ENCODE measurements at places on chromosomes 3 and 15.

DNA sequence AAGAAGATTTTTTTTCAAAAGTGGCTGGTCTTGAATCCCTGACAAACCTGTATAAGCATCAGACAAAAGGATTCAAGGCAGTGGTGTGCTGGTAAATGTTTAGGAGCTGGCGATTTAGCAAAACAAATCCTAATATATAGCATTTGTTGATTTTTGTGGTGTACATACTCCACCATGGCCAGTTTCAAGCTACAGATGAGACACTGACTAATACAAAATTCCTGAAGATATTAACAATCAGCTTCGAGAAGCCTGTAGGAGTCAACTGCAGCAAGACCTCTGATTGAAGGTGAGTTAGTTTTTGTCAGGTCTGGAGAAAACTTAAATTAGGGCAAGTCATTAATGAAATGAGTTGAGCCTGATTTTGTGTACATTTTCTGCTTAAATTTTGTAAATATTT lies 6.7 kb downstream of the STRIT1 start:
- DNase-seq: no peak

DNA sequence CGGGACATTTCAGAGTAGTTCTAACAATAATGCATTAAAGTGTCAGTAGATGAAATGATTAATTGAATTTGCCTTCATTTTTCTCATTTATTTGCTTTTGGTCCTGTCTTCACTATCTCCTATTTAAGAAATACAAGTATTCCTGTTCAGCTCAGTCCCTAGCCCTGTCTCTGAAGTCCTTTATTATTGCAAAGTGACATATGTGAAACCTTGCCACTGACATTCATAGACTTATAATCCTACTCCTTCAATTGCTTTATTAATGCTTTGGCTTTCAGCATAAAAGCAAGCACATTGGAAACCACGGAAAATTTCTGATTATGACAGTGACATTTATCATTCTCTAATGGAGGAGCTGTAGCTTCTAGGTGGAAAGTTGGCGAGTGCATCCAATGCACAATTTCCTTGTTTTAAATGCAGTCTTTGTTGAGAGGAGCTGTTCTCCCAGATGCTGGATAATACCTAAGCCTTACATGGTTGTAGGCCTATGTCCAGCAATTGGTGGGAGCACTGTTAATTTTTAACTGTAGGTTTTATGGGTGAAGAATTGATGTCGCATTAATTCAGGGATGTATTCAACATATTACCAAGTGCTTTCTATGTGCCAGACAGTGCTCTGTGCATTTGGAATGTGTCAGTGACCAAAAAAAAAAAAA lies 337.8 kb downstream of the FEZF2 start:
- no peak for DNase-seq

- DNase-seq: no peak
Measured at GRCh38 chr15:72737723-72738122, 45.8 kb downstream of the ADPGK start.

DNA sequence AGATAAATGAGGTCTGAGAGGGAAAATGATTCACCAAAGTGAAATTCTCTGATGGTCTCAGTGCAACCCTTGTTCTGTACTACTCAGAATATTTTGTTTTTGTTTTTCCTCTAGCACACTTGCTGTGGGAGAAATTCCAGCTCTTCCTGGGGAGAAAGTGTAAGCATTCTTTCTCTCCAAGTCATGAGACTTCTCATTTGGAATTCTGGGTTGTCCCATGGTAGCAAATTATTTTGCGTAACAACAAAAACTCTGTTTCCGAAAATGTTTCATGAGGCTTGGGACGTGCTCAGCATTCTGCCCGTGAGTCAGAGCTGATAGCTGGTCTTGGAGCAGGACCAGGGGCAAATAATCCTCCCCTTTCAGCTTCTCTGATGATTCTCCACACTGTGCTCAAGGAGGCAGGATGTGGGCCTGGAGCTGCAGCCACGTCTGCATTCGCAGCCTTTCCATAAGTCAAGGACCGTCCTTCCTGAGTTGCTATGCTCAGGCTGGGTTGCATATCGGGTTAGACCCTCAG lies 70.3 kb downstream of the SENP2 start:
- no peak for DNase-seq

- DNase-seq: no peak
Measured at GRCh38 chr15:78360367-78360801, 20.2 kb downstream of the CRABP1 start.

DNA sequence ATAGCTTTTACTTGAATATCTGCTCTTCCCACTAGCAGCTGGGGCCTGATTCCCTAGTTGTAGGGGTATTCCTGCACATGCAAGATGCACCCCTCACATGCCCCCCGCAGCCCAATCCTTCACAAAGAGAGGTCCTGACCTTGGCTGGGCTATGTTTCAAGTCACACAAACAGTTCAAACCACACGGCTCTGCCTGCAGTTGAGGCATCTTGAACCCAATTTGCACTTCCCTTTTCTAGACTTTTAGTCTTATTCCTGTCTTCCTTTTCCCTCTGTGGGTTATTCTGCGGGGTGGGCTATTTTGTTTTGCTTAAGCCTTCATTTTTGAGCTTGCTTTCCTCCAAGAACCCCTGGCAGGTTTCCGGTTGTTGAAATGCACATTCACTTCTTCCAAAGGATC lies 13.3 kb upstream of the CCR1 start:
- DNase-seq: no peak

DNA sequence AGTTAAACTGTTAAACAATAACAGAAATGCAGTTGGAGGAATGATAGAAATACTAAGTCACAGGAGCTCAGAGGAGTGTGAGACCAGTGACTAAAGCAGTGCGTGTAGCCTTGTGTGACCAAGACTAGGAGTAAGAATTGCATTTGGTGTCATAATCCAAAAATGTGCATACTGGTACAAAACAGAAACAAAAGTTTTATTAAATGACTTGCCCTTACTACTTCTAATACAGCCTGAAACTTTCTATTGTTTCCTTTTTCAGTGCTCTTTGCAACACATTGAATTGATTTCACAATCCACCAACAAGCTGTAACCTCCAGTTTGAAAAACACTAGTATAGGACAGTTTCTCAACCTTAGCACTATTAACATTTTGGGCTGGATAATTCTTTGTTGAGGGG lies 17.1 kb downstream of the SNX1 start:
- DNase-seq: no peak

GRCh38 chr15:68800875-68801274 lies 19.8 kb downstream of the ANP32A start:
- DNase-seq: no peak

DNA sequence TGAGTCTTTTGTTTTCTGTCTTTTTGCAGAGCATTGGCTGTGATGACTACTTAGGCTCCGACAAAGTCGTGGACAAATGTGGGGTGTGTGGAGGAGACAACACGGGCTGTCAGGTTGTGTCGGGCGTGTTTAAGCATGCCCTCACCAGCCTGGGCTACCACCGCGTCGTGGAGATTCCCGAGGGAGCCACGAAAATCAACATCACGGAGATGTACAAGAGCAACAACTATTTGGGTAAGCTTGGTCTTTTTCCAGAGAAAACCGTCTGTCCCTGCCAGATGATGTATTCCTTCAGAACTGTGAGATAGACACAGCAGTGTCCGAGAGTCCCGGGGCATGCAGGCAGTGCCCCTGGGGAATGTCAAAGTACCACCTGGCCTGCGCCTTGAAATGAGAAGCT lies 149.9 kb upstream of the NR2E3 start:
- DNase-seq: no peak

- no peak for DNase-seq
Measured at GRCh38 chr3:18070231-18070630, 327.8 kb upstream of the TBC1D5 start.

DNA sequence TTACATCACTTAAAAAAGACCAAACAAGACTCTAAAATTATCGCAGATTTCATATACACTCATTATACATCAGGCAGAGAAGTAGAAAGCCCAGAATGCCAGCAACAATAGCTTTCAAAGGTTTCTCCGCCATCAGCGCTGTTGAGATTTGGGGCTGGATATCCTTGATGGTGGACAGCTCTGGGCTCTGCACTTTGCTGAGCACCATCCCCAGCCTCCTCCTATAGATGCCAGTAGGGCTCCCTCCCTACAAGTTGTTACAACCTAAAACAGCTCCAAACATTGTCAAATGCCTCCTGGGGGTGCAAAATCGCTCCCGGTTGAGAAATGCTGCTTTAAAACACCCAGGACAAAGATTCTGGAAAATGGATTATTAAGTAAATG lies 73.5 kb downstream of the ATP10A start:
- DNase-seq: no peak

DNA sequence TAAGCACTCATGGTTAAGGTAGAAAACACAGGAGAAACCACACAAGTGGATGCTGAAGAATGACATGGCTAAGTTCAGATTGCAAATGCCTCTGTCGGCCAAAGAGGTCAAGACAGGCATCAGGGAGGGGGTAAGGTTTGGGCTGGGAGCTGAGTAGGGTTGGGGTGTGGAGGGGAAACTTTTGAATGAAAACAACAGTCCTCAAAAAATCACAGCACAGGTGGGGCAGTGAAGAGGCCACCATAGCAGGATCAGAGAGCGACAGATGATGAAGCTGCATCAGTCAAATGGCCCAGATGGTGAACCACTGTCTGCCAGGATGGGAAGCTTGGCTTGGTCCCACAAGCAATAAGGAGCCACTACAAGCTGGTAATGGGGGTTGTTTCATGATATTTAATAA lies 74.9 kb downstream of the ADCY5 start:
- DNase-seq: no peak

DNA sequence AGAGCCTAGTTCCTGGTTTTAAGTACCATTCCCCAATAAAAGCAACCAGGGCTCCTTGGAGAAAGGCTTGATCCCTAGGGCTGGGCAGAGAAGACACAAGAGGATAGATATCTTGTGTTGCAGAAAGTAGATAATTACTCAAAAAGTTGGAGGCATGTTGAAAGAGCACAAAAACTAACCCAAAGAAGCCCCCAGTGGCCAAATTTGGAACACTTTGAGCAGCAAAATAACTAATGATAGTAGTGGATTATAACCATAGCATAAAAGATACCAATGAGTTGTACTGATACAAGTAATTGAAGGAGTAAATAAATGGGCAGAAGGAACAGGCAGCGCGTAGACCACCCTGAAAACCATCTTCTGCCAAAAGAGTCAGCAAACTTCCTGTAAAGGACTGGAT lies 12.0 kb downstream of the EXOSC7 start:
- DNase-seq: no peak

- no peak for DNase-seq
Measured at GRCh38 chr3:41740374-41740886, 221.5 kb downstream of the ULK4 start.

DNA sequence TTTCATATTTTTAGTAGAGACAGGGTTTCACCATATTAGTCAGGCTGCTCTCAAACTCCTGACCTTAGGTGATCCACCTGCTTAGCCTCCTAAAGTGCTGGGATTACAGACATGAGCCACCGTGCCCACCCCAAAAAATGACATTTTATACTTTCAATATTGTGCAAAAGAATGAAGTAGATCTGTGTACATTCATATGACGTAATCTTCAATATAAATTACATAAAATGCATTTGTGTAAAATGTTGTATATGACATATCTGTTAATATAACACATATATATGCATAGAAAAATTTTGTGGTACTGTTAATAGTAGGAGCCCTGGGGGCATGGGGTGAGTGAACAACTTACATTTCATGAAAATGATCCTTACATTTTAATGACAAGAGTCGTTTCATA lies 71.7 kb downstream of the RYR3 start:
- DNase-seq: no peak

DNA sequence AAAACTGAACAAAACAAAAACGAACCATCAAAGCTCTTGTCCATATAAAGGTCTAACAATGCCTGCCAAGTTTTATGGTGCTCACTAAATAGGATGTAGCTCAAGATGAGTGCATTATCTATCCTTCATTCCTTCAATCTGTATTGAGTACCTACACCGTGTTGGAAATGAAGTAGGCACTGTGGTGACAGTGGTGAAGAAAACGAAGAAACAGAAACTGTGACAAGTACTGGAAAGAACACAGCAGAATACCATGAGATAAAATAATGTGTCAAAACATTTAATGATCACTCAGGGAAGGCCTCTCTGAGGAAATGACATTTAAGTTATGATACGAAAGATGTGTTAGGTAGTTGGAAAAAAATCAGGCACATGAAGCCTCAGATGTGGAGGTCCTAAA lies 36.2 kb downstream of the CBLB start:
- DNase-seq: no peak

DNA sequence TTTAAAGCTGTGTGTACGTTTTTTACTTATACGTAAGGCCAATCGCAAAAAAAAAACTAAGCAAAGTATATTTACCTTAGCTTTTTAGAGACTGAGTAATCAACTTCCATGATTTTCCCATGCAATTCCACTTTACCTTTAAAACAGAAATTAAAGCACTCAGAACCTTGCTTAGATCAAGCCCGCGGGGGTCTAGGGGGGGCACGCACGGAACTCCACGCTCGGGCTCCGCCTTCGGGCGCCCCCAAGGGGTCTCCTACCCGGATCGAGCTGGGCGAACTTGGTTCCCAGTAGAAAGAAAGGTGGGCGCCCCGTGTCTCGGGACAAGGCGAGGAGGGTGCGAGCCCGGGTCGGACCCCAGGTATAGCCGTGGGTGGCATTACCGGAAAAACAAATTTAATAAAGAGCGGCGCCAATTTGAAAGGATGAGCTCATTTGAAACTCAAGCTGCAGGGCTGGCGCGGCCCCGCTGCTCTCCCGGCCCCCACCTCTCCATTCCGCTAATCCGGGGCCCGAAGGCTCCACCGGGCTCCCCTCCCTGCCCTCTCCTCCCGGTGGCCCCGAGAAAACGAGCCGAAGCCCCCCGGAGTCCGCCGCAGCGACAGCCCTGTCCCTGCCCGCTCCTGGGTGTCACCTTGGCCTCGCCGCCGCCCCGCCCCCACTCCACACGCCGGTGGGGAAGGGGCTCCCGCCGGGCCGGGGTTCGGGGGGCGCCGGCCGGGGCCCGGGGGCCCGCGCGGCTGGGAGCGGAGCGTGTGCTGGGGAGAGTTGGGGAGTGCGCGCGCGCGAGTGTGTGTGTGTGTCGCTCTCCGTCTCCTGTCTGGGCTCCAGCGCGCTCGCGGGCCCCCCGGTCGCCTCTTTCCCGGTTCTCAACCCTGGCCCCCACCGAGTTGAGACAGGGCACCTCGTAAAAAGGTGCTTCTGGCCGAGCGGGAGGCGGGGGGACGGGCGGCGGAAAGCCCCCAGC lies 1.5 kb downstream of the IGF2BP2 start:
- peak; percentile 6 for DNase-seq

GRCh38 chr3:43688245-43688650 lies 2.5 kb upstream of the ABHD5 start:
- no peak for DNase-seq

DNA sequence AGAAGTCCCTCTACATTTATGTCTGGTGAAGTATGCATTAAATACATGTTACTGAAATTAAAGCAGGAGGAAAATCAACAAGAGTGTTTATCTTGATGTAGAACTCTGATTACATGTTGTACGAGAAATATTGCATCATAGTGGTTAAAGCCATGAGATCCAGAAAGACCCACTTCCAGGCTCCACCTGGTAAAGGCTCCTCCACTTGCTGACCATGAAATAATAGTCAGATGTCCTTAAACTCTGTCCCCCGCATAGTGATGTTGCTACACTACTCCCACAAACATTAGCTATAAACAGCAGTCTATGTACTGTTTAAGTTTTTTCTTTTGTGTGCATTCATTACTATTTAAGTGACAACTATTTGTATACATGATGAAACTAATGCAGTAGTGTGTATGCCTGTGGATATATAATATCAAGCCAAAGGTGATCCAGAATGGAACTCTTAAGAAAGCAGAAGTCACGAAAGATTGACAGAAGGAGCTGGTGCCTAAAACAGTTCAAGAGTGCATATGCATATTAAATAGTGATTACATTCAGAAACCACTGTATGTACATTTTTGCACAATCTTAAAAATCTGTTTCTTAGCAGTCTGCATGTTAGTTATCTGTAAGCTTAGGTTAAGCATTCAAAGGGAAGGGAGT lies 264.4 kb upstream of the KCNMB2 start:
- DNase-seq: no peak
